ENCODE measurements at places on chromosomes 6 and 20.

GRCh38 chr20:58131551-58132142, 96.8 kb downstream of the ANKRD60 start:
- DNase-seq, result no peak

DNA sequence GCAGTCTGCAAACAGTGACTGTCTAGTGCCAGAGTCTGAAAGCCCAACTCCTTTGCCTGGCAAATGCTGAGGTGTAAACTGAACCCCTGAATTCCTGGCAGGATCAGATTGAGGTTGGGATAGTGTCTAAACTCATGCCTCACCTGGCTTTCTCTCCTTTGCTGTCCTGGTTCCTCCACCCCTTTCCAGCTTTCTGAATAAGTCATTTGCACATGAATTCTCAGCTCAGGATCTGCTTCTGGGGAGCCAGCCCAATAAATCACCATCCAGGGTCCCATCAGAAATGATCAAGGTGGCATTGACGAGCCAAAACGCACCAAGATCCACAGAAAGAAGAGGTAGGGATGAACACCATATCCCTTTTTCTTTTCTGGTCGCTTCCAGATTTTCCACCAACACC, 301.6 kb downstream of the LRFN2 start:
- no peak for DNase-seq

DNA sequence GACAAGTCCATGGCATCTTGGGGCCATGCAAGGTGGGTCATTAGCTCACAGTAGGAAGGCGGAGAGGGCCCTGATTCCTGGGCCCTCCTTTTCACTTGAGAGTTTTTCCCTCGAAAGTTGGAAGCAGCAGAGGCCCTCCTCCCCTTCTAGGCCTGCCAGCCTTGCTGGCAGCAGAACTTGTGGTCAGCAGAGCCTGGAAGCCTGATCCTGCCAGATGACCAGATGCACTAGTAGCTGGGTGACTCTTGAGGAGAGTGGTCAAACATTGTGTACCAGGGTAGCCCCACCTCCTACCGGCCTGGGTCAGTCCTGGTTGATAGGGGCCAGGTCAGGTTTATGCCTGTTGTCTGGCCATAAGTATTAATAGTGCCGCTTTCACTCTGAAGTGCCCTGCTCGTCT, 3.8 kb upstream of the HMGA1 start:
- no peak for DNase-seq

DNA sequence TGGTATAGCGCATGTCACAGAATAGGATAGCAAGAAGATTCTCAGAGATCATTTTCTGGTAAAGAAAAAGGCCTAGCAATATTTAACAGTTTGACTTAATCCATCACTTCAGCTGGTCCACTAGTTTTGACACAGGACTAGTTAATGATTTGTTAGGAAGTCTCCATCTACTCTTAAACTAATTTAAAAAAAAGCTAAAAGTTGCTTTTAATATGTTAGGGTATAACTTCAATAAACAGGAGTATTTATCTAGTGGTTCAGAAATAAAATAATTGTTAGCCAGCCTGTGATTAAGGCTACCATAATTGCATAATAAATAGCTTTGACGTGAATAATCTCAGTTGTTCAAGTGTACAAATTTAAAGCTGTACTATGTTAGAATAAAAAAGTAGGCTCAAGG, 195.6 kb downstream of the FUT9 start:
- no peak for DNase-seq

GRCh38 chr20:8800089-8800488, 268.8 kb upstream of the PLCB4 start:
- DNase-seq, result no peak

DNA sequence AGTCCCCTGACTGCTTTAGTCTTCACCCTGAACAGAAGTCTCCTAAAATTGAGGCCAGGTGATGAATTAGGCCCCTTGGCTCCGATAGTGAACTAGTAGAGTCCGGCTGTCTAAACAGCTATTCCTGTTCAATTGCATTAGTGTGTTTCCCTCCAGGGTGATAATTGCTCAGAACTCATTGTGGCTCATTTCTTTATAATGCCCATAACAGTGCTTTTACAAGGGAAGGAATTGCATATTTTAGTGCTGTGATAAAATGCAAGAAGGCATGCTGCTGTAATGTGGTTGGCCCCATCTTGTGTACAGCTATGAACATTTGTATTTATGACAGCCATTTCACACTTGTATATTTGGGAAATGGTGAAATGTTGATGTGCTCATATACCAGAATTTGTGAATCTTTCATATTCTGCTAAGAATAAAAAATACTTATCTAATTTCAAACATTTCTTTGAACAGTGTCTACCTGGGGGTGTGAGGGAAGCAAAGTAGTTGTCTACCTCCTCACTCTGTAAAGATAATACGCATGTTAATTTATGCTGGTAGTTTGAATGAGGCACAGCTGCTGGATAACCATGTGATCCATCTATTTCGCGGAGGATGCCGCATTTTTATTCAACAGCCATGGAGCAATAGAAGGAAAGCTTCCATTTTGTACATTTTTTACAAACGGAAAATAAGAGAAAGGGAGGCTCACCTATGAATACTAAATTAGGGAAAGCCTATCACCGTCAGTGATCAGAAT, 451.4 kb downstream of the NKAIN2 start:
- DNase-seq, result no peak

- no peak for DNase-seq
Measured at GRCh38 chr6:148472171-148473105, 129.8 kb downstream of the SASH1 start.

- DNase-seq, result no peak
Measured at GRCh38 chr6:6714118-6714897, 125.8 kb downstream of the LY86 start.

DNA sequence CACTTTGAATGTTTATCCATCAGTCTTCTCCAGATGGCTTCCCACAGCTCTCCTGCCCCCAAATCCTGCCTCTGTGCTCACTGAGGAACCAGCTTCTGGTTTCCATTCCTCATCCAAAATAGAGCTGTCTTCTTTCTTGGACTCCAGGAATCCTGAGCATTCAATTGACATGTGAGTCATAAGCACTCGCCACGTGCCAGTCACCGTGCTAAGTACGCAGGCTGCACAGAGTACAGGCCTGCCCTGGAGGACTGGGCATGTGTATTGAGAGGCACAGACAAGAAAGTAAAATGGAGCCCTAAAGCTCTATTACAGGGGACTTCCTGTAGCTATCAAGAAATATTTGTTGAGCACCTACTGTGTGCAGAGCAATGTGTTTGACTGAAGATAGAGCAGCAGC, 39.7 kb upstream of the LRFN2 start:
- no peak for DNase-seq

- no peak for DNase-seq
Measured at GRCh38 chr6:114346451-114346850, 3.6 kb upstream of the HS3ST5 start.

DNA sequence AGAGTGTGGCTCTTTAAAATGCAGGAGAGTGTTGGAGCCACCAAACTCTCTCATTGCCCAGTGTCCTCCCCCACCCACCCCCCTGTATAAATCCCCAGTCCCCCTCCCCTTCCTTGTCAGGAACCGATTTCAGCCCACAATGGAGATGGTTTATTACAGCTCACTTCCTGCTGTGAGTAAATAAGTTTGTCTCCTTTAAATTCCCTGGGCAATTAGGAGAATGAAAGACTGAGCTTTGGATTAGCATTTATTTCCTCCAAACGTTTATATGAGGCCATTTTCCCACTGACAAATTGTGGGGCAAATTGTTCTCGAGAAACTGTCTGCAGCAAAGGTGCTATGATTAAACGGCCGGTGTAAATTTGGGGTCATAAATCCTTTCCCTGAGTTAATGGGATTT, 128.8 kb downstream of the DHX35 start:
- no peak for DNase-seq

DNA sequence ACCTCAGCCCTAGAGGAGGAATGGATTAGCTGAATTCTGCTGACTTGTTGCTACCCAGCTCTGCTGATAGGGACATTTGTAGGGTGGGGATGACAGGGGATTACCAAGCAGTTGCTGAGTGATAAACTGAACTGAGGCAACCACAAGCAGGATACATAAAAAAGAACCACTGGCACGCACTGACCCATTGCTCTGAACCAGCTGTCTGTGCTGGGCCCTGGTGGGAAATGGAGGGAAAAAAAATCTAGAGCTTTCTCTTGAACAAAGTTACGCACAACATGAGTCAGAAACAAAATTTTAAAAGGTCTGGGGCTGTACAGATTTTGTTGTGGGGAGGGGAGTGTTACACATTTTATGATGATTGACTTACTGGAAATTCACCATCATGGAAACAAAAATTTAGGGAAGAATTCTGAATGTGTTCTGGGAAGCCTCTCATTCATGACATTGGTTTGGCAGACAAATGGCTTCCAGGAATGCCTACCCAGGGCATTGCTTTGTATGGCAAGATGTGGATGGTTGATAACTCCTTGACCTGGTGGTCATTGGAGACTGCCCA, 37.7 kb downstream of the FOXO3 start:
- DNase-seq, result no peak

DNA sequence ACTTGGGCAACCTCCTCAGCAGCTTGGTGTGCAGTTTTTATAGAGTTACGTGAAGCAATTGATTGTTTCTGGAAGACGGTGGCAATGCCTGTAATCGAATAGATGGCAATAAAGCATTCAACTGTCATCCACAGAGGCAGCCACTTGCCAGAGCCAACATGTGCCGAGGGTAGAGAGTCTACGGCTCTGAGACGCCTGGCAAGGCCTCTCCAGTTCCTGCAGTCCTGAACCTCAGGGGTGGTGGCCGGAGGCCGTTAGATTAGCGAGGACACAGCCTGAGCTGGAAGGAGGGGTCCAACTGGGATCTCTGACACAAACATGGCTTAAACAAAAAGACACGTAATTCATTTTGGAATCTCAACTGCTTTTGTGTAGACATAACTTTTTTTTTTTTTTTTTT, 775 bp upstream of the TTLL2 start:
- DNase-seq, result no peak

DNA sequence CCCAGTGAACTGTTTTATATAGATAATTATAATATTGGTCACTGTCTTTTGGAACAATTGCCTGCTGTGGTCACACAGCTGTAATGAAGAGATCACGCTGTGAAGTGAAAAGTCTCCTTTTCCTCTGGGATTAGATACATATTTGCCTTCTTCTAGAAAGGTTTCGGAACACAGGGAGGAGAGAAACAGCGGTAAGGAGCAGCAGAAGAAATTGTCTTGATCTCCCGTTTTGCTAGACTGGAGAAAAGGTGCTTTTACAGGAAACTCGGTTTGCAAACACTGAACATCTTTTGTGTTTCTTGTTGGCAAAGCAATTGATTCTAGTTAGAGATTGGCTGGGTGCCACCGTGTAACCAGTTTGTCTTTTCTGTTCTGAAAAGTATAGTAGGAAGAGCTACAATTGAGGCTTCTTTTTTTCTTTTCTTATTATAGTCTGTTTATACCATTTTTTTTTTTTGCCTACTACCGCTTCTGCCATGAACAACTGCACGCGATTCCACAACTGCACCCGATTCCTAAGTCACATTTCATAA, 404.1 kb upstream of the ID4 start:
- no peak for DNase-seq

GRCh38 chr6:117907601-117908245, 659 bp downstream of the SLC35F1 start:
- DNase-seq, result no peak

GRCh38 chr6:170205534-170206316, 85.2 kb downstream of the DLL1 start:
- no peak for DNase-seq

DNA sequence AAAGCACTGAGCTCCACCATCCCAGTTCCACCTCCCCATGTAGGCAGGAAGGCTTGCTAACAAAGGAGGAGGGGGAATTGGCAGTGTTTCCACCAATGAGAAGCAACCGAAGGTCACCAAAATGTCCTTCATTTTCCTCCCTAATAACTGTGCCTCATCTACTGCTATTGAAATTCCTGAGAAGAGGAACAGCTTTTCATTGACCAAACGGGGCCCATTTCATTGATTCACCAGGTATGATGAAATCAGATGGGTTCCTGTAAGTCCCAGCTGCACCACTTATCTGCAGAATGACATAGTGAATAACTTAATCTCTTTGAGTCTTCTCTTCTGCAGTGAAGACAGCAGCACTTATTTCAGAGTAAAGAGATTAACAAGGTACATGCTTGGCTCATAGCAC, 17.3 kb downstream of the TREM1 start:
- no peak for DNase-seq

DNA sequence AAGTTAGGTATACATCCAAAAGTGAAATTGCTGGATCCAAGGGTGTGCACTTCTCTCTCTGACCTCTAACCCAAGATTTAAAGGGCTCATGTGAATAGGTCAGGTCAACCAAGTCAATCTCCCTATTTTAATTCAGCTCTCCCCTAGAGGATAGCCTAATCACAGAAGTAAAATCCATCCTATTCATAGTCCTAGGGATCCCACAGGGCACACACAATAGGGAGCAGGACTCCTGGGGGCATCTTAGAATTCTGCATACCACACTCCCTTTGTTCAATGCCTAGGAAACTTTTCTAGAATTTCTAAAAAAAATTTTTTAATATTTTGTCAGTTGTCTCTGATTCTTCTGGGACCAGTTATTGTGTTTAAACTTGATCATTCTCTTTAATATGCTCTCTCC, 35.1 kb downstream of the CST9L start:
- no peak for DNase-seq

DNA sequence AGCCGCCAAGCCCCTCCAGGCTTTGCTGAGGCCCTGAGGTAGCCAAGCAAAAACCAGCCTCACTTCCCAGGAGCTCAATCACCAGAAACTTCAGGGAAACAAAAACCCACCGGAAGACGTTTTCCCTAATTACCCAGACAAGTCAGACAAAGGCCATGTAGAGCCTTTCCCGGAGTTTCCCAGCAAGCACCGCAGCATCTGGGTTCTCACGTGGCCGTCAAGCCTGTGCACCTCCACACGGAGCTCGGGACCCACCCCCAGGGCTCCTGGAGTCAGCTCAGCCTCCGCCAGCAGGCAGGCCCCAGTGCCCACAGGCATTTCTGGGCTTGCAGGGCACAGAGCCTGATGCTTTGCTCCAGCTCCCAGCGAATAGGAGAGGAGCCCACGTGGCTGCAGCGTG, 10.1 kb upstream of the MRGBP start:
- no peak for DNase-seq

GRCh38 chr6:3919849-3920248, 70.7 kb downstream of the FAM50B start:
- DNase-seq, result no peak

DNA sequence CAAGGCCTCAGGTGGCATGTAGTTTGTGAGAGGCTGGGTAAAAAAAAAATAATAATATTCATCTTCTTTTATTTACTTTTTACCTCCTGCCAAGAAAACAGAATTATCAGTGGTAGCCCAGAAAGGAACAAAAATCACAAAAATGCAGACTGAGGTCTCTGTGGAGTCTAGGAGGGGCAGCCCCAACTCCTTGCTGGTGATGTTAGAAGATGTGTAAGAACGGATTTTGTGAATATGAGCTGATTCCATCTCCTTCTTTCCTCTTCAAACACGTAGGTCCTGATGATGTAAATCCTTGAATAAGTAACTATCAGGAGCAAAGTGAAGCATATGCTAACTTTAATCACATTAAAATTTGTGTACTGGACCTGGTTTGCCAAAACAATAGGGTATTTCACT, 226.8 kb downstream of the EYA4 start:
- DNase-seq, result no peak

DNA sequence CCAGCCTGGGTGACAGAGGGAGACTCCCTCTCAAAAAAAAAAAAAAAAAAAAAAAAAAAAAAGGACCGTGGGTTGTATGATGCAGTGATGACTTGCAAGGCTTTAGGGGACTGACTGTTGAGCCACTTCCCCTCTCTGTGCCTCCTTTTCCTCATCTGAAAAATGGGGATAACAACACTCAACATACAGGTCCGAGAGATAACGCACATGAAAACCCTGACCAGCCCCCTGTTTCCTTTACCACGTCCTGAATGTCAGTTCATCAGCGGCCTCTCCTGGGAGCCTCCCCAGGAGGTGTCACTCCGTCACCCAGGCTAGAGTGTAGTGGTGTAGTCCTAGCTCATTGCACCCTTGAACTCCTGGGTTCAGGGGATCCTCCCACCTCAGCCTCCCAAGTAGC, 3.9 kb downstream of the SLA2 start:
- no peak for DNase-seq
